Aorta (tissue), 5 donors: ENCODE measurements at places on chromosomes 4 and X. TPM values are rescaled to one million over a fixed set of nuclear protein-coding genes. Genes with fewer than 3 reads are reported as not detected.

GRCh38 chr4:148530114-148530513, 87.9 kb upstream of the NR3C2 start:
- no peak for DNase-seq

GRCh38 chr4:165343353-165344191, 16.1 kb downstream of the MSMO1 start:
- DNase-seq = no peak

DNA sequence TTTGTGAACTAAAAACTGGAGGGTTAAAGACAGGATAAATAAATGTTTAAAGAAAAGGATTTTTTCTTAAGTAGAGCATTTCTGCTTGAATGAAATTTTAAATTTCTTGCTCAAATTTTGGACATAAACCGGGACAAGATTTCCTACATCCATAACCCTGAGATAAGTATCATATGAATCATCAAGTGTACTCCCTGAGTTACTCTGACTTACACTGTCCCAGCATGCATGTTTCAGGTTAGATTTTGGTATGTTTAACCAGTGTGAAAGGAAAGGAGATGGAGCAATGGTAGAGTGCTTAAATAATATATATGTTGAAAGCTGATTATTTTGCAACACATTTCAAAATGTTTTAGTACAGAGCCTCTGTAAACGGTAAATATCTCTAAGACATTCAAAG, 175.2 kb downstream of the ADGRL3 start:
- DNase-seq = no peak

Gene NHS
- total RNA-seq = 19.1 TPM

DNA sequence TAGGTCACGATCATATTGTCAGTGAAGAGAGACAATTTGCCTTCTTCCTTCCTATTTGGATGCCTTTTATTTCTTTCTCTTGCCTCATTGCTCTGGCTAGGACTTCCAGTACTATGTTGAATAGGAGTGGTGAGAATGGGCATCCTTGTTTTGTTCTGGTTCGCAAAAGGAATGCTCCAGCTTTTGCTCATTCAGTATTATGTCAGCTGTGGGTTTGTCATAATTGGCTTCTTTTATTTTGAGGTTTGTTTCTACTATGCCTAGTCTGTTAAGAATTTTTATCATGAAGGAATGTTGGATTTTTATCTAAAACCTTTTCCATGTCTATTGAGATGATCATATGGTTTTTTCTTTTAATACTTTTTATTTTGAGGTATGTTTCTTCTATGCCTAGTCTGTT, 152.3 kb upstream of the MAD2L1 start:
- DNase-seq = no peak
